ENCODE measurements at places on chromosomes 12 and 14.

DNA sequence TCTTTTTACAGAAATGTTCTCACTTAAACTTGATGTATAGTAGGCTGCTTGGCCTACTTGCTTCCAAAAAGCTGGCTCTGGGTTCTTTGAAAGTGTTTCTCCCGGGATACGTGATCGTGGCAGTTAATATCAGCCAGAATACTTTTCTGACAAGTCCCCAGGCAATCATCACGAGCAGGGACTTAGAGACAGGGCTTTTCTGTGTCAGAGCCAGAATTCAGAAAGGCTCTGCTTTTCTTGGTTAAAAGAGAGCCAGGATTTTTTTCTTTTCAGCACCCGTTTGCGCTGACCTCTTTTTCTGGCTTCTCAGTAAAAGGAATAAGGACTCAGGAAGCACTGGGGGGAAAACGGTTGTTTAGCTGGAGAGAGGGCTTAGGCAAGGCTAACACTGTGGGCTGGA, 57.8 kb upstream of the ARHGAP5 start:
- DNase-seq: no peak

DNA sequence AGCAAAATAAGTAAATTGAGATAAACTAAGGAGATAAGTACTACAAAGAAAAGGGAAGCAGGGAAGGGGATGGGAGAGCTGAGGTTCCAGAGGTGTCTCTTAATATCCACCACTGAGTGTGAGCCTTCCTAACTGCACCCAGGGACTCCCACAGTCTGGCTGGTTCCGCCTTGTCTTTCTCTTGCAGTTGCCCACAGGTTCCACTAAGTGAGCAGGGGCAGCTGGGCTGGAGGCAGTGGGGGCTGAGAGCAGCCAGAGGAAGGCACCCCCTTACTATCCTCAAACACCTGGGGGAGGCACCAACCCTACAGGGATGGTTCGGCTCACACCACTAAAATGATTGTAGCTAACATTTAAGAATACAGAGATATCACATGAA, 214.9 kb downstream of the SLC41A2 start:
- DNase-seq: no peak

GRCh38 chr14:96119947-96120346, 80.8 kb downstream of the C14orf132 start:
- DNase-seq: no peak

GRCh38 chr12:54189198-54189539, 384 bp upstream of the SMUG1 start:
- no peak for DNase-seq

DNA sequence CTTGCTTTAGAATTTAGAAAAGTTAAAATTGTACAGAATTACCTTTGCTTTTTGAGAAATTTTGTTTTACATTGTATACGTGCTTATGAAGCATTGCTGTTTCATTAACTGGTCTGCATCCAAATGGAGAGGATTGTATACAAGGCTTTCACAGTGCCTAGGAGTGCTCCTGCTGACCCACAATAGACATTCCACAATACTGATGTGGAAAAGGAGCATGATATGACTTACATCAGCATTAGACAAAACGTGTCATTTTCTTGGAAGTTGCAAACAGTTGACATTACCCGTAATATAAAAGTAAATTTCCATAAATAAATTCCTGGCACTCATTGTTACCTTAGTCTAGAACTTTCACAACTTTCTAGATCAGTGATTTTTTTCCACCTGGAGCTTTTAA, 1.9 kb downstream of the PRKD1 start:
- DNase-seq: no peak

GRCh38 chr14:104218361-104219180, 80.2 kb downstream of the KIF26A start:
- DNase-seq: no peak

DNA sequence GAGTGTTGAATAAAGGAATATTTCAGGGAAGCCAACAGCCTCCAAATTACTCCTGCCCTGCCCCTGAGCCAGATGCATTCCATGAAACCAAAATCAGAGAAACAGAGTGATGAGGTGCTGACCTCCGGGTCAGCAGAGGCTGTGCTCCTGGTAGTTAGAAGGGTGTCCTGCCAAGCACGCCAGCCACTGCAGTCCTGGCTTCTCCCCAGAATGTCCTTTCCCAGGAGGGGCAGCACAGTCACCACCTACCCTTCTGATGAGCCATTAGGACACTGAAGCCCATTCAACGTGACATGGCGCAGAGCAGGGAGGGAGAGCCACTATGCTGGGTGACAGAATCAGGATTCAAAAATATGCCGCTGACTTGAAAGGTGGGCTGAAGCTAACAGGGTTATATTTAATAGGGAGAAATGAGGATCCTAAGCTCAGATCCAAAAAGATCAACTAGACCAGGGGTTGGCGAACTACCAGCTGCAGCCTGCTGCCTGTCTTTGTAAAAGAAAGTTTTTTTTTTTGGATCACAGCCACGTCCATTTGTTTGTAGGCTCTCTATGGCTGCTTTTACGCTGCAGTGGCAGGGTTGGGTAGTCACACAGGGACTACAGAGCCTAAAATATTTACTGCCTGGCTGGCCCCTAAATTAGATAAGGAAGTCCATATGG, 34.5 kb upstream of the PLEK2 start:
- DNase-seq: peak; percentile 26

GRCh38 chr12:27772328-27773049, 7.5 kb upstream of the KLHL42 start:
- no peak for DNase-seq

DNA sequence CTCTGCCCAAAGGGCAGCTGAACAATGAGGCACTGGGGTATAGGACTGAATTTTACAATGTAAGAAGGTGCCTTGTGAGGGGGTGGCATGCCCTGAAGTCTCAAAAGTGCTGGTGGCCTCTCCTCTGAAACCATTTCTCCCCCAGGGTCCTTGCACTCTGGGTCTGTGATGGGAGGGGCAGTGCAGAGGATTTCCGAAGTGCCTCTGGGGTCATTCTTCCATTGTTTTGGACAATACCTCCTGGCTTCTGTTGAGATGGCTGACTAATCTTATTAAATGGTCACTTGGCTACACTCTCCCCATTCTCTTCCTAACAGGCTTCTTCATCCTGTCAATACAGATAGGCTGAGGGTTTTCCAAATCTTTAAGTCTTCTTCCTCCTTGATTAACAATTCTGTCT, 59.3 kb downstream of the UNC79 start:
- no peak for DNase-seq

Data from NCI-H2171 (cell line).